ENCODE measurements at places on chromosomes 11 and 22.
A peak's percentile ranks its signal among the peaks of the same experiment; 100 is the strongest.

DNA sequence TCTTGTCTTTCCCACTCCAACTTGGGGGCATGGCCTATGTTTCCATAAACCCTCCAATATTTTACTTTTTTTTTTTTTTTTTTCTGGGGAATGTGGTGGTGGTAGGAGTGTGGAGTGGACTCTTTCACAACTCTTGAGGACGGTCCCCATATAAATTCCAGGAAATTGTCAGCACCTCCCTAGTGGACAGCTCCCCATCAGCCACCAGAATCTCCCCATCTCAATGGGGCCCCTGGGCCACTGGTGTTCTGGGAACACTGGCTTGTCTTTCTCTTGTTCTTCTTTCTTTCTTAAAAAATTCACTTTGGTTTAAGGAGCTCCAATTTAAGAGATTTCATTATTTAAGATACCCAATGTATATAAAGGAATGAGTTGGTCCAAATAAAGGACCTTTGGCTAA lies 74.1 kb downstream of the ADM start:
- no peak for DNase-seq

- no peak for DNase-seq
These were observed 12.7 kb upstream of the UVRAG start for GRCh38 chr11:75802021-75802912.

DNA sequence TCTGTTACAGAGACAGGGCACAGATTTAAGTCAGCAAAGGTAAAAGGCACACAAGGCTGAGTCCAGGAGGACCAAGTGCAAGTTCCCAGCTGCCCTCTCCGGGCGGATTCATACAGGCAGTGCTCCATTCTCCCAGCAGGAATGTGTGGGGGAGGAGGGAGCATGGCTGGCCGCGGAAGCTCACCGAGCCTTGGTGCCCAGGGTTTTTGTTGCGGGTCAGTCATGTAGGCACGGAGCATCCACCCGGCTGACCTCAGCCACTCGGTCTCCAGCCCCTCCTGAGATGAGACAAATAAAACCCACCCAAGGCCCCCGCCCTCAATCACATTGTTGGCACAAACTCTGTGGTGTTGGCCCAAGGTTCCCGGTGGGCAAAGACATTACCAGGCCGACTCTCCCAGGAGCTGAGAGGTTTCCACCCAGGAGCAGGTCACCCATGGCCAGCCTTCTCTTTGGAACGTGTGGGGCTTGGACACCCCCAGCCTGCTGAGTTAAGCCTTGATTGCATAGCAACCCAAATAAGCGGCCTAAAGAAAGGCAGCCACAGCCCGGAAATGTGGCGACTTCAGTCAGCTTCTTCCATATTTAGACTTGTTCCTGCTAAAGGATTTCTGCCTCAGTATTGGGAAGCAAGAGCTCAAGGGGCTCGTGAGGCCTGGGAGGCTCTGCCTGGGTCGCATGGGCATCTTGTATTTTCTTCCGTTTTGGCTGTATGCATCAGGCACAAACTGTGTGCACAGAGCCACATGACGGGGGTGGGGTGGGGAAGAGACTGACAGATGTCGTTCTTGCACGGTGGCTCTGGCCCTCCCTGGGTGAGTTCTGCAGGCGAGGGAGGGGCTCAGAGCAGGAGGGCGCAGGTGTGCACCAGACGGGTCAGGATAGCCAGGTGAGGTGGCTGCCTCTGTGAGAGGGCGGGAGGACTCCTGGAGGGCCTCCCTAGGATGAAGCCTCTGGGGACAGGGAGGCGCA lies 63.0 kb downstream of the ARHGAP8 start:
- no peak for DNase-seq

DNA sequence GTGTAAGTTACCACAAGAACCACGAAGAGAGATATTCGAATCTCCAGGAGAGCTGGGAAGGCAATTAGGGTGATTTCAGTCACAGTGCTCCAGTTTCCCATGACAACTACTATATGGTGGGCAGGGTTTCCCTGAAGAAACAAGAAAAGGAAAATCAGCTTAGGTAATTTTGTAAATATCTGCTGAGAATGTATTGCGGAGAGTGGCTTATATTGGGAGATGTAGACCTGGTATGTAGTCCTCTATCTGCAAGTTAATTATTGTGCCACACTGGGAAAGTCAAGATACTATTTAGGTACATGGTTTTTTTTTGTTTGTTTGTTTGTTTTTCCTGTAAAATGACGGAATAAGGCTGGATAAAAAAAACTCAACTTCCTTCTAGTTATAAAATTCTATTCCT lies at the start of gene OR6M1:
Gene OR6M1 (minus strand): TSS at position 101 of the 400 bp plus-strand sequence. CDS start 0 bp downstream, at position 101.
- DNase-seq: no peak

DNA sequence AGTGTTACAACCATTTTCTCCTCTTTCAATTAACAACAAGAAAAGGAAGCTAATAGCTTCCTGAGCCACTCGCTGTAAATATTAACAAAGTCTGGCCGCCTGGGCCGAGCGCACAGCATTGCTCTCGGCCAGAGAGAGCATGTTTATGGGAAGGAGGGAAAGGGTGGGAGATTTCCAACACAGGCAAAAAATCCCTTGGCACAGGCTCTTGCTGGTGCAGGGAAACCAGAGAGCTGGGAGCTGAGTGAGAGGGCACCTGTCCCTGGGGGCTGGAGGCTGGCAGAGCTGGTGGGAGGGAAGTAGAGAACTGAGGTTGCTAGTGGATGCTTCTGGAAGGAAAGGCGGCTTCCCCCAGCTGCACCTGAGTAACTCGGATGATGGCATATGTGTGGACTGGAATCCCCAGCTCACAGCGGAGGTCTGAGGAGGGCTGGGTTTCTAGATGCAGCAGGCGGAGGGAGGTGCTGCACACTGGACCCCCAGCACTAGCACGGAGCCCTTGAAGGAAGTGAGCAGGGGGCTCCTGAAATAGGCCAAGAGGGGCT lies 59.6 kb downstream of the FLRT1 start:
- no peak for DNase-seq

DNA sequence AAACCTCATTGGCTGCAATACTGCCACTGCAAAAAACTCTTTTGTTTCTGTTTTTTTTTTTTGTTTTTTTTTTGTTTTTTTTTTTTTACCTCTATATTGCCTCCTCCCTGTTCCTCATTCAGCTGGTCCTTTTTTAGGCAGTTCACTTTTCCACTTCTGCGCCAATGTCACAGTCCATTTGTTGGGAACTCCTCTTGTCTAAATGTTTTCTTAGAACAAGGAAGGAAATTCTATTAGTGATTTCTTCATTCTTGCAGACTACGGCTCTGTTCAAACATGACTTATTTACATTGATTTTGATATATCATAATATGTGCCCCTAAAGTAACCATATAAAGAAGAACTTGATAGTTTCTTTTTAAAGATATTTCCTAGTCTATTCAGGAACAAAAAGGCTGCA lies 2.9 kb downstream of the FAM118B start:
- DNase-seq: no peak

DNA sequence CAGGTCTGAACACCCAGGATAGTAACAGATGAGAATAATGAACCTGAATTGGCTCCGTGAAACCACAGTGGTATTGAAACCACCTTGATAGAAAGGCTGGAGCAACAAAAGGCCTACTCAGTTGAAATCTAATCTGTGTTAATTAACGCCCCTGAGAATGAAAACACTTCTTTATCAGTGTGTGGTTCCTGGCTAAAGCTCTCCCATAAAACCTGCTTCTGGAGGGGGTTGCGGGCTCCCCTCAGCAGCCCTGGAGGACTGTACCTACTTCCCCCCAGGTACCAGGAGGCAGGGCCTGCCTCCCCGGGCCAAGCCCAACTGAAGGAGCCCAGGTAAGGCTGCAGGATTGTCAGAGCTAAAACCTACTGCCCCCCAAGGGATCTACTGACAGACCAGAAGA lies 54.6 kb downstream of the PLEKHA7 start:
- no peak for DNase-seq

DNA sequence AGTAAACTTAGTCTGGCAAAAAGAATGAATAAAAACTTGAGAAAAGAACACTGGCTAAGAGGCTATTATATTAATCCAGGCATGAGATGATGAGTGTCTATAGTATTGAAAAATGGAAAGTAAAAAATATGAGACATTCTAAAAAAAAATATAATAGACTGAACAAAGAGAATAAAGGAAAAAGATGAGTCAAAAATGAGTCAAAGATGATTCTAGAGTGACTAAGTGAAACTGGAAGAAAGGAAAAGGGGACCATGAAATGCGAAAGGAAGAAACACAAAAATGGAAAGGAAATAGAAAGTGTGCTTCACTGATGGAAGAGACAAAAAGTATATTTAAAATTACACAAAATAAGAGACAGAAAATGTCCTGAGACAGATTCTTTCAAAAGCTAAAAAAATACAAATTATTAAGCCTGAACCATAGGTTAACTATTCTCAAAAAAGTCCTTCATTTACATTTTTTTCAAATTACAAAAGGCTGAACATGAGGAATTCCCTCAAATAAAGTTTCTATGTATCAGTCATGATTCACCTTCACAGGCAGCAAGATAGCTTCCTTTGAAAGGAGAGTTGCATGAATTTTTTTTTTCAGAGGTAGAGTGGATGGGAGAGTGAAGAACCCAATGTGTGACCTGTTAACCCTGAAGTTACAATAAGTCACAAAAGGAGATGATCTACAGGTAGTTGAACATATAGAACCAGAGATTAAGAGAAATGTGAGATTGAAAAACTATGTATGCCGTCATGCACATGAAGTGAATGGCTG lies 75.2 kb downstream of the EIF3M start:
- DNase-seq: no peak

DNA sequence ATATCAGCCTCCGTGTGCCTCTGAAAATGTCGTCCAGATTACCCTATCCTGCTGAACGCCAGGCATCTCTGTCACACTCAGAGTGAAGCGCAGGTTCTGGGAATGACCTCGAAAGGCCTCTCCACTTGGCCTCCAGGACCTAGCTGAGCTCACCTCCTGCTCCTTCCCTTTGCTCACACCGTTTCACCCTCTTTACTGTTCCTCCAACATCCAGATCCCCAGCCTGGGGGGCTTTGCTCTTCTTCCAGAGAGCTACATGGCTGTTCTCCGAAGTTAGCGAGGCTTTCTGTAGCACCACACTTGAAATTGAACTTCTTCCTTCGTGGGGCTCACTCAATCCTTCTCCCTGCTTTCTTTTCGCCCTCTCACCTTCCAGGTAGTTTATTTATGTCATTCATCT lies 27.9 kb downstream of the GLB1L2 start:
- DNase-seq: no peak

DNA sequence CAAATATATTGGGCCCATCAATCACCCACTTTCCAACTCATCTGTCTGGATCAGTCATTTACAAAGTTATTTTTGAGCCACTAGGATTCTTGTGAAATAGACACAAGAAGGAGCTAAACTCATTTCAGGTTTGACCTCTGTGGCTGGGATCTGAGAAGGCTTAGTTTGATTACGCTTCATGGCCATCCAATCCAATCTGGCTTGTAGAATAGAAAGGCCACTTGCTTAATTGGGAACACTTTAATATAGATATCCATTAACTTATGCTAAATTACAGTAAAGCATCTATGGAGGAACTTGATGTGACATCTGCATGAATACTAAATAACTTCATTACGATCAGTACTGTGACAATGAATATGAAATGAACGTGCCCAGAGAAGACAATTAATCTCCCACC lies 284.2 kb downstream of the ST3GAL4 start:
- DNase-seq: no peak

GRCh38 chr11:609341-609811 lies 6.4 kb downstream of the IRF7 start:
- no peak for DNase-seq

- peak; percentile 17 for DNase-seq
These were observed 5.5 kb downstream of the FOLR3 start for GRCh38 chr11:72141066-72141465.

Measured in CD4-positive, alpha-beta T cell treated with Interleukin-15 for 4 hours (primary cell).